T47D (cell line): ENCODE measurements at places on chromosomes 12 and 14.

GRCh38 chr12:85275374-85275773, 4.6 kb upstream of the ALX1 start:
- DNase-seq = no peak

DNA sequence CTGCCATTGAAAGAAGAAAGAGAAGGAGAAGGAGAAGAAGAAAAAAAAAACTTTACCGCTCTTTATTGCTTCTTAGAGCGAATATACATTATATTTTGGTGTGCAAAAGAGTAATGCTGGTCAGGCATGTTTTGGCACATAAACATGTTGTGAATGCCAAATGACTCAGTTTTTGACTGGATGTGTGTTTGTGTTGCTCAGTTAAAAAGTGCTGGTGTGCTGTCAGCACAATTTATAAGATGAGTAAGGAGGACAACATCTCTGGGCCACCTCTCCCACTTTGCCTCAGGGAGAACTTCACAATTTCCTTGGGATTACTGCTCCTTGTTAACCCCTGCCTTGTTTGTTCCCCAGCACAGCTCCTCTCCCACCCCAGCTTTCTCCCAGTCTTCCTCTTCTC, 584.8 kb downstream of the ETNK1 start:
- DNase-seq = no peak

DNA sequence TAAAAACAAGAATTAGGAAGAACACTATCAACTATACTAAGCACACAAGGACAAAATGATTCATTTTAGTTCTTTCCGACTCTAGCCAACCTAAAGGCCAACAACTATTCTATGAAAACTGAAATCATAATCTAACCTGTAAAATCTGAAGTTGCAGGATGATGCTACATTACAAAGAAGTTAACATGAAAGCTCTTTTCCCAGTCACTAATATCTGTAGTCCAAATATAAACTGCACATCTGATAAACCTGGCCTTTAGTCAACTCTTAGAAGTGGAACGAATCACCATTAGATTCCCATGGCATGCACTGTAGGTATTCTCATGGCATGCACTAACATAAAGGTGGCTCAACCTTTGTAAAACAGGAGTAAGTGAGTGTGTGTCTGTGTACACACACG, 41.7 kb downstream of the BLTP3B start:
- DNase-seq = no peak

DNA sequence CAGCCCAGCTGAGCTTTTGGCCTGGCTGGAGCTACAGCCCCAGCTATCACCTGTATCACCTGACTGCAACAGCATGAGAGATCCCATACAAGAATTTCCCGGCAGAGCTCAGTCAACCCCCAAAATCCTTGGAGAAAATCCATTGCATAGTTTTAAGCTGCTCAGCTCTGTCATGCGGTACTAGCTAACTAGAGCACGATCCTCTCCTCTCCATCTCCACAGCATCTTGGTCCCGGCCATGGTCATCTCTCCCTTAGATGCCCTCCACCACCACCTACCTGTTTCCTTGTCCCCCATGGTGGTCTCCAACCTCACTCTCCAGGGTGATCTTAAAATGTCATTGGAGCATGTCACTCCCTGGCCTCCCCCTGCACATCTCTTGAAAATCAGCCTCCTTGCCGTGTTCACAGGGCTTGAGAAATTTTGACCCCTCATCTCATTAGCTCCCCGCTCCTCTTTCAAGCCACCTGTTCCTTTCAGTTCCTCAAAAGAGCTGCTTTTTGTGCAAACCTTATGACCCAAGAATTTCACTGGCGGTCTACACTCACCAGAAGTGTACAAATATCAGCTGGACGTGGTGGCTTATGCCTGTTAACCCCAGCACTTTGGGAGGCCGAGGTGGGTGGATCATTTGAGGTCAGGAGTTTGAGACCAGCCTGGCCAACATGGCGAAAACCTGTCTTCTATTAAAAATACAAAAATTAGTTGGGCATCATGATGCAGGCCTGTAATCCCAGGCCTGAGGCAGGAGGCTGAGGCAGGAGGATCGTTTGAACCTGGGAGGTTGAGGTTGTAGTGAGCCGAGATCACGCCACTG, 8.1 kb upstream of the CLMN start:
- DNase-seq = no peak

GRCh38 chr14:74858022-74858421, 17.9 kb downstream of the PROX2 start:
- DNase-seq = no peak

GRCh38 chr12:66453844-66454243, 151.6 kb downstream of the HELB start:
- DNase-seq = no peak

- no peak for DNase-seq
Observed at GRCh38 chr12:45186762-45187161, 29.1 kb upstream of the ANO6 start.

- DNase-seq = no peak
Observed at GRCh38 chr14:23621204-23621931, 14.8 kb upstream of the DHRS2 start.

DNA sequence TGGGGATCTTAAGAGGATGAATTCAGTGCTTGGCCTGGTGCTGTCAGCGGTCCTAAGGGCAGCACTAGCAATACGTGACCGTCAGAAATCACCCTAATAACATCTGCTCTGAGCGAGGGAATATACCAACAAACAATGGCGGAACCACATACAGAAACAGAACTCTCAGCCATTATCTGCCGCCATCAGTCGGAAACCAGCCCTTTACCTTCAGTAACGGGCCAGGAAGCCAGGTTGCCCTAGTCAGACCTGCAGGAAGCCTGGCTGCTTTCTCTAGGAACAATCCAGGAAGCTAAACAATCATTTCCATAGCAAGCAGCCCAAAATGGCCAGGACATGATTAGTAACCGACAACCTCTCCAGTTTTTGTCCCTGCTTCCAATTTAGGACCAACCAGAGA, 5.6 kb downstream of the CDCA4 start:
- no peak for DNase-seq

- DNase-seq = no peak
Observed at GRCh38 chr12:1464925-1465324, 129.5 kb downstream of the FBXL14 start.

GRCh38 chr12:14065616-14066015, 84.2 kb upstream of the GRIN2B start:
- no peak for DNase-seq

DNA sequence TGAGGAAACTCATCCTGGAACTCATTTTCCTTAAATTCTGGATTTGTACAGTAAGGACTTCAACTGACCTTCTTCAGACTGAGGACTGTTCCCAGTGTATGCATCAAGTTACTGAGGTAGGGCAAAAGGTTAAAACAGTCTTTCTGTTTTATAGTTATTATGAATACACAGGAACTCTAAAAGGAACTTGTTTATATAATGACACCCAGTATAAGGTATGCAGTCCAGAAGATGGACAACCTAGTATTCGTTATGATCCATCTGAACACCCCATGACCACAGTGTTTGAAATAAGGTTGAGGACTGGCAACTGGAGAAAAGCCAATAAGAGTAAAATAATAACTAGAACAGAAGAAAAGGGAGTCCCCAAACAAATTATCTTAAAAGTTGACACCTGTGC, 779.9 kb upstream of the TMEM132C start:
- no peak for DNase-seq
